Caco-2 (cell line): ENCODE measurements at places on chromosomes 4 and X.
A peak's percentile ranks its signal among the peaks of the same experiment; 100 is the strongest.

DNA sequence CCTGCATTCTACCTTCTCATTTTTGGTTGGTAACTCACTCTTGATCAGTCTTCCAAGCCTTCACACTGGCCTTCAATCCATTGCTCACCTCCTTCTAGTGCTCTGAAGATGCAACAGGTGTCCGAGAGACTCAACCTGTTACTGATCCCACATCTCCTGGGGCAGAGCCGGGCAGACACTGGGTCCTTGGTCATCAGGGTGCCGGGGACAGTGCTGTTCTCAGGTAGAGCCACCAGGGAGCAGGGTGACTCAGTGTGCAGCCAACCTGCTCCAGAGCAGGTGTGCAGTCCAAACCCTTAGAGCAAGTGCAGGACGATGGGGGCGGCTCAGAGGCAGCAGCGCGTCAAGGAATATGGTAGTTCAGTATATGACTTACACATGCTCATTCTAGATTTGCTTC is 188.4 kb downstream of the DHX15 start:
- DNase-seq, result peak; percentile 3

DNA sequence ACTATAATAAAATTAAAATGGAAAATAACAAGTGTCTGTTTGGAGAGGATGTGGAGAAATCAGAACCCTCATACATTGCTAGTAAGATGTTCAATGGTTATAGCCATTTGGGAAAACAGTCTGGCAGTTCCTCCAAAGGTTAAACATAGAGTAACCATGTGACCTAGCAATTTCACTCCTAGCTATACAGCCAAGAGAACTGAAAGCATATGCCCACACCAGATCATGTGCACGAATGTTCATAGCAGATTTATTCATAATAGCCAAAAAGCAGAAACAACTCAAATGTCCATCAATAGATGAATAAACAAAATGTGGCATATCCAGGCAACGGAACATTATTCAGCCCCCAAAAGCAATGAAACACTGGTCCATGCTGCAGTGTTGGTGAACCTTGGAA is 9.4 kb upstream of the CCNQ start:
- DNase-seq, result no peak

GRCh38 chr4:17757621-17758020 is 23.8 kb downstream of the FAM184B start:
- DNase-seq, result no peak

GRCh38 chr4:99029852-99030251 is 34.3 kb downstream of the METAP1 start:
- no peak for DNase-seq

DNA sequence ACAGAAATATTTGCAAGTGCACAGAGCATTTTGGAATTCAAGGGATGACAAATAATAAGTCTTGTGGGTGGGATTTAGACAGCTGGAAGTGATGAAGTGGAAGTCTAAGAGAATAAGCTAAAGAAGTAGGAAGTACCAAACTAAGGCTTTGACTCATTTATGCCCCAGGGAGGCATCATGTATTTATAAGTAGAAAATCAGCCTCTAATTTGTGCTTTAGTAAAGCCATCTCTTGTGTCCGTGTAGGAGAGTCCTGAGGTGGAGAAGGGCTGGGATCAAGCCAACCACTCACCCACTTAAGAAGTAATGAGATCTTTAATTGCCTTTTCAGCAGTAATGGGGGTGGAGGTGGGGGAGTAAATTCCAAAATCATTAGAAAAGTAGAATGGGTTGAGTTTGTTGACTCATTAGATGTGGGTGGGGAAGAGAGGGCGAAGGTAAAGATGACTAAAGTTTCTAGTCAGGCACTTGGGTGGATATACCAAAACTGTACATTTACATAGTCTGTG is 356.7 kb downstream of the STIM2 start:
- no peak for DNase-seq

- DNase-seq, result no peak
These were observed 13.2 kb downstream of the RNF150 start for GRCh38 chr4:141120036-141120593.

GRCh38 chrX:1153940-1154339 is 58.5 kb downstream of the CRLF2 start:
- DNase-seq, result no peak

GRCh38 chrX:2504706-2505332 is 4.0 kb upstream of the DHRSX start:
- no peak for DNase-seq

- DNase-seq, result peak; percentile 54
These were observed 14.6 kb downstream of the RAB9B start for GRCh38 chrX:103817502-103817901.

DNA sequence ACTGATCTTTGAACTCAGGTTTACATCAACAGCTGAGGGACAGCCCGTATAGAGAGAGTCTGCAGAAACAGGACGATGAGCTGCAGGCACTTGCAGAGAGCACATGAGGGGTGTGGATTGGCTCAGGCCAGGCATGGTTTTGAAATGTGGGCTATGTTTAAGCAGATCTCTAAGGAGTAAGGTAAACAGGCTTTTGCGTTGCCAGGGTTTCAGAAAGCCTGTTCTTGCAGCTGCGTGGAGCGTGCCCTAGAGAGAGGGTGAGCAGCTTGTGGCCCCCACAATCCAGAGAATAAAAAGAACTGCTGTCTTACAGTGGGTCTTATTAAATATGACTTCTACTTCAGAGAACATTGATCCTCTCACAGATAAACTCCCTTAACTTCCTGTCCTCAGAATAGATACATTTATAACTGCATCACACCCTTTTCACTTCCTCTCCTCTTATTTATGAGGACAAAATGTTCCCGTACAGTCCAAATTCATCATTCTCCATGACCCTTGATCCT is 64.1 kb downstream of the TMA16 start:
- no peak for DNase-seq

DNA sequence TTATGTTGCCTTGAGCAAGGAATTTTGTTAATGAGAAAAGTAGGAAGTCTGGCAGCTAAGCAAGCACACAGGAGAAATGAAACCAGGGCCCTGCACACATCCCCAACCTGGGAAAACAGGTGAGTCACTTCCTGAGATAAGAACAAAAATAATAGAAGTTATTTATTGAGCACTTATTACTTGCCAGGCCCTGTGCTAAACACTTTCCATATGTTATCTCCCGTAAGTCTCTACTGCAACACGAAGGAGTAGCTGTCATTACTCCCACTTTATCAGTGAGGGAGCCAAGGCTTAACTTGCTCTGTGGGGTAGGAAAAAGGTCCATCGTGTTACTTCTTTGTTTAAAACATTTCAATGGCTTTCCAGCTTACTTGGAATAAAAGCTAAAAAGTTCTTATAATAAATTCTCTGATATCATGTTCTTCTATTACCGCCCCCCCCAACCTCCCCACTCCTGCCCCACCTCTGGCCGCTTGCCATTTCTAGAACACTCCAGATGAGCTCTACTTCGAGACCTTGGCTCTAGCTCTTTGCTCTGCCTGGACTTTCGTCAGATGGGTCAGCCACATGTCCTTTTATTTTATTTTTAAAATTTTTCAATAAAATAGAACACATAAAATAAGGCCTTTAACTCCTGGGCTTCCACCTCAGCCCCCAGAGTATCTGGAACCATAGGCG is 36.3 kb upstream of the PLAC8 start:
- no peak for DNase-seq

GRCh38 chr4:44777115-44777514 is 50.8 kb upstream of the GNPDA2 start:
- DNase-seq, result no peak

DNA sequence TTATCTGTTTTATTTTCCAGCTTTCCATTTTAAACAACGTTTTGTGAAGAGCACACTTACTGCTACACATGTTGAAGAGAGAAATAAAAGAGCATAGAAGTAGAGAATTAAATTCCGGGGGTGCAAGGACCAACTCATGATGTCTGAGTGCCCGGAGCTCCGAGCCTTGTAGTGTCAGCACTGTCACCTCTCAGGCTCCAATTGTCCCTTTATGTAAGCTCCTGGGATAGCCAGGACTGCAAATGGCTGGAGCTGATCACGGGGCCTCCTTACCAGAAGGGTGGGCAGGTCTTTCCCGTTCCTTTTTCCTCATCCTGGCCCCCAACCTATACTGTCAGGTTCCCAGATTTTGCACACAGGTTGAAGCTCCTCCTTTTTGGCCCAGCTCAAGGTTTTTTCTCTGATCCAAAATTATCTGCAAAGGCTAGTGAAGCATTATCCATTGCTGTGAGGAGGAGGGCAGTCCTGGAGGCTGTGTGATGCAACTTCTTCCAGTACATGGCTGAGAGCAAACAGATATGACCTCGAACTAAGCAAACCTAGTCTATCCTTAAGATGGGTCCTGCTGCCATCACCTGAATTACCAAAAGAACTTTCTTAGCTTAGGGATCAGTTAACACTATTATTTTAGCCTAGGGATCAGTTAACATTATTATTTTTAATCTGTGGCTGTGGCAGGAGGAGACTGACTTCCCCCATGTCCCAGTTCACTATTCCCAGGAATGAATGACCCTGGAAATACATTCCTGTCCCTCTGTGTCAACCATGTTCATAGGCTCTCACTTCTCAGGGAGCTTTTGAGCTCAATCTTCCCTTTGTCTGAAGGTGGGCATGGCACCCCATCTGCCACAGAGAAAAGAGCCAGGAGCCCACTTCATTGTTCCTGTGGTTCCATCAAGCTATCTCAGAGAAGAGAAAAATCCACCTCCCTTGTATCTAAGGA is at the start of gene FGG:
Gene FGG (minus strand): TSS at position 185 of the 943 bp plus-strand sequence. CDS start 47 bp downstream, at position 138.
- DNase-seq, result peak; percentile 56

DNA sequence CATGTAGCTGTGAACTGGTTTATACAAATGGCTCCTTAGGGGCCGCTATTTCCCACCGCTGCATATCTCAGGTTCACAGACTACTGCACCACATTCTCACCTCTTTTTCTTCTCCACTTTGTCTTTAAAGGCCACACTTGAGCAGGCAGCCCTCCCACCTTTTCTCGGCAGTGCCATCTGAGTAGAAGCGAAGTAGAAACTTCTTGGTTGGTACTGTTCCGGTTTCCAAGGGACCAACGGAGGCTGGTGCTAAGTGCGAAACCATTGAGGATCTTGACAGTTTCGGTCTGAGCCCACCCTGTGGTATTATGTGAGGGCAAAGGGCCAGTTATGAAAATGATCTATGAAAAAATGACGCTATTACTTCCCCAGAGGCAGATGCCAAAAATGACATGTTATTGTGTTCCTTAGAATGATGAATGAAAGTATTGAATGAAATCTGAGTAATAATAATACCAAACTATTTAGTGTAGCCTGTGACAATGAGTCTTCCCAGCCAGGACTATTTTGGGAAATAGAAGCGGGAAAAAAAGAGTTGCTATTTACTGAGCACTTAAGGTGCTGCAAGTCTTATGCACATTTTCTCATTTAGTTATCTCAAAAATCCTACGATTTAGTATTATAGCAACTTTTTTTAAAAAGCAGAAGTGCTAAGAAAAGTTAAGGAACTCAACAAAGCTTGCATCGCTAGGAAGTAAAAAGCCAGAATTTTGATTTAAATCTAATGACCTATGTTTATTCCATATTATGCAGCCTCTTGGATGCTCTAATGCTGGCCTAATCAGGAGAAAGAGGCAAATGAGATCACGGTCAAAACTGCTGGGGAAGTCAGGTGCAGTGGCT is 29.6 kb upstream of the CHRNA9 start:
- no peak for DNase-seq

GRCh38 chr4:5003372-5003857 is 15.8 kb downstream of the CYTL1 start:
- no peak for DNase-seq

- no peak for DNase-seq
These were observed 82.3 kb upstream of the PPARGC1A start for GRCh38 chr4:23972187-23972586.

GRCh38 chr4:153582954-153583702 is 101.0 kb upstream of the TLR2 start:
- DNase-seq, result no peak

GRCh38 chrX:132958091-132958703 is at the start of gene HS6ST2:
Gene HS6ST2, minus strand, starts transcription at chrX:132958629.
- DNase-seq, result peak; percentile 65

DNA sequence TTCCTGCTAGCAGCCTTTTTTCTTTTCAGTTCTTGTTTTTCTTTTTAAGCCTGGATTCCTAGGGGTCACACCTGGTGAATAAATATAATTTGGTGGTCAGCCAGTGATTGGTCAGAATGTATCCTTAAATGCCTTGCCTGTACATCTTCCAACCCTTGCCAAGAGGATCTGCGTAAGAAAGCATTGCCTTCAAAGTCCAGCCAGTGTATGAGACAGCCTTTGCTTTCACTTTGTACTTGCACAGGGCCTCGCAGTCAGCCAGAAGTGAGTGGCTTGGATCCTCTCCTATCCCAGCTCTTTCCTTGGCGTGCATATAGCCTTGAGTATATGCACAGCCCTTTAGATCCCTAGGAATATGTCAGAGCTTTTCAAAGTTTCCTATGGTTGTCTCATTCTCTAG is 22.2 kb downstream of the KANTR start:
- DNase-seq, result no peak

- no peak for DNase-seq
These were observed 300.6 kb upstream of the SPANXN1 start for GRCh38 chrX:144946666-144947065.

- DNase-seq, result no peak
These were observed 151.7 kb upstream of the HHIP start for GRCh38 chr4:144494280-144494679.

- no peak for DNase-seq
These were observed 135.2 kb upstream of the HPGD start for GRCh38 chr4:174657472-174657871.

DNA sequence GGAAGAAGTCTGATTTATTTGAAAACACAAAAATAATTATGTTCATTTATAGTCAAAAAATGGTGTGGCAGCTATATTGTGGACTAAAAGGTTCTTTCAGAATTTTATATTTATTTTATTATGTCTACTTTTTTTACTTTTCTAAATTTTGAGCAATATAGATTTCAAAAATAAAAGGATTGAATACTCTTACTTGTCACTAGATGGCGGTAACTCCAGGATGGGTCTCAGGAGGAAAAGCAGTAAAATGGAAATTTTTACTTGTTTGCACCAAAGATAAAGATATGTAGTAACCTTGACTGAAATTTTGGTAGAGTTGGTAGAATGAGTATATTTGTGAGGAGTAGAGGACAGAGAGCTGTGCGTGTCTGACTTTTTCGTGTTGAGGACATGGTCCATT is 14.5 kb upstream of the DACH2 start:
- no peak for DNase-seq

DNA sequence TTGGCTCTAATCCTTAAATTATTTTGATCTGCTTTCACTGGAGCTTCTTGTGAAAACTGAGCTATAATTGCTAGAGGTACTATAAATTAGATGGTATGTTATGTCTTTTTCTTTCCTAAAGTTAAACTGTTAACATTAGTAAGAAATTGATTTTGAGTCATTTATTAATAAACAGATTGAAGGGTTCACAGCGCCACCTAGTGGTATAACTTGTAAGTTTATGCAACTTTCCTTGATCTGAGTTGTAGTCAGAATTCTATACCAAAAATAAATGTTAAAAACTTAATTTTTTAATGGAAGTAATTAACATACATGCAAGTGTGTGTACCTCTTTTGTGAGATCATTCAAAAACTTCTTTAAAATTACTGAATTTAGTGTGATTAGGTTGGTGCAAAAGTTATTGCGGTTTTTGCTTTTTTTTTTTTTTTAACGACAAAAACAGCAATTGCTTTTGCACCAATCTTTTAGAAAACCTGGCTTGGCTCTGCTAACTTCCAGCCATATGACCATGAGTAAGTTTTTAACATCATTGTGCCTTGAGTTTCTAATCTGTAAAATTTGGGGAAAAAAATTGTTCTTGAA is 151.5 kb downstream of the CENPC start:
- no peak for DNase-seq

- DNase-seq, result no peak
These were observed 371.4 kb upstream of the TECRL start for GRCh38 chr4:64780664-64781063.

GRCh38 chr4:53598483-53598882 is 7.2 kb upstream of the LNX1 start:
- no peak for DNase-seq
